ENCODE measurements at places on chromosomes 2 and 18. TPM values are rescaled to one million over a fixed set of nuclear protein-coding genes. Genes with fewer than 3 reads are reported as not detected.

FAM237A gene
- not detected for total RNA-seq

SLC9A4 gene
- 0.80 TPM for total RNA-seq

WDSUB1 gene
- total RNA-seq, result 17.7 TPM

GRCh38 chr2:20560891-20561636, 89.8 kb downstream of the HS1BP3 start:
- no peak for DNase-seq

DNA sequence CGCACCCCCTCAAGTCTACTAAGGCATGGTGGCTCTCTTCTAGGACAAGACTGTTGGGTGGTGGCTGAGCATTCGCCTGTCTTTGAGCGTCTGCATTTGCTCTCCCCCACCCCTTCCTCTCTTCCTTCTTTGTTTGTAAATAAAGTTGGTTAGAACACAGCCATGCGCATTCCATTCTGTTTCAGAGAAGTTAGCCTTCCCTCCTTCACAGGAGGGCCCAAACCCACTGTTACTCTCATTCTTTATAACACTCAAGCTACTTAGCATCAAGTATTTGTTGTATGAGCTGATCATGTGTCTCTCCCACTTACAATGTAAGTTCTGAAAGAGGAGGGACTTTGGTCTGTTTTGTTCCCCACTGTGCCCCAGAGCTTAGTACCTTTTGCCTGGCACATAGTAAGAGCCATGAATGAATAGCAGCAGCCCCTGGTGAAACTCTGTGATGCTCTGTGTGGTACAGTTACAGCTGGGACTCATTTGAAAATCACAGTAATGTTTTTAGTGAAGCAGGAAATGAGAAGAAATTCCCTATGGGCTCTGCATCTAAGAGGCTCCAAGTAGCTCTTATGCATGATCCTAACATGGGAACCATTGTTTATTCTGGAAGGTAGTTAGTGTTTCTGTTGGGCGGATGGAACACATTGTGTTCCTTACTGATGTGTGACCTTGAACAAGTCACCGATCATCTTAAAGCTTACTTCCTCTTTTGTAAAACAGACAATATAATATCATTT, 7.7 kb downstream of the MGAT5 start:
- DNase-seq, result no peak

DNA sequence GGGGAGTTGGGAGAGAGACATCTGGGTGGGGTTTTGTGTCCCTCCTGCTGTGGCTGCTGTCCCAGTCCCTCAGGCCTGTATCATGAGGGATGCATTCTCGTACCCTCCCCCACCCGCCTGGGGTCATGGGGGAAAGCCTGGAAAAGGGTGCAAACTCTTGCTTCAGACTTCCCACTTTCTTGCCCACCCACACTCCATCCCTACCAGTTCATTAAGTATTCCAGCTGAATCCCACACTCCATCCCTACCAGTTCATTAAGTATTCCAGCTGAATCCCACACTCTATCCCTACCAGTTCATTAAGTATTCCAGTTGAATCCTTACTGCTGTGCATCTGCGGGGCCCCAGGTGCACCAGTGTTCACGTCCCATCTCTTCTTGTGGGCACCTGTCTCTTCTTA, 116.3 kb downstream of the ACAA2 start:
- no peak for DNase-seq

Data from hepatocyte (in vitro differentiated cells).